Mesenteric fat pad (tissue), 1 donor: ENCODE measurements at places on chromosomes 2 and 18. TPM values are rescaled to one million over a fixed set of nuclear protein-coding genes. Genes with fewer than 3 reads are reported as not detected.

Gene TSPYL6
- total RNA-seq = not detected

Gene RNF25
- 24.0 TPM for total RNA-seq

Gene MAPK4
- not detected for total RNA-seq

Gene INHBB
- total RNA-seq = 54.8 TPM

Gene LYPD6B
- total RNA-seq = not detected

GRCh38 chr2:61670591-61671501 is 132.7 kb upstream of the XPO1 start:
- DNase-seq = no peak

GRCh38 chr2:166084301-166084700 is 43.5 kb downstream of the SCN1A start:
- DNase-seq = no peak

DNA sequence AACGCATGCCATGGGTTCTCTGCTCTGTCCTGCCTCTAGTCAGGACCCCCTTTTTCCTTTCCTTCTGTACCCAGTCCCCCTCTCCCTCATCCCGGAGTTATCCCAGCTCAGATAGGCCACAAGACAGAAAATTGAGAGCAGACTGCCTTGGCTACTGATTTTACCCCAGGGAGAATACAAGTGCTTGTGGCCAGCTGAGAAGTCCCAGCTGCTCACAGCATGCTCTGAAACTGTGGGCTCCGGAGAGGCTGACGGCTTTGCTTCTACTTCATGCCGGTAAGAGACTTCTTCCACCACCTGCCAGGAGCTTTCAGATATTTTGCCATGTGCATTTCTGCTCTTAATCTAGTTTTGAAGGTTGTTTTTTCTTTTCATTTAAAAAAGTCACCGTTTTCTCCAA is 20.0 kb upstream of the SIX2 start:
- no peak for DNase-seq

DNA sequence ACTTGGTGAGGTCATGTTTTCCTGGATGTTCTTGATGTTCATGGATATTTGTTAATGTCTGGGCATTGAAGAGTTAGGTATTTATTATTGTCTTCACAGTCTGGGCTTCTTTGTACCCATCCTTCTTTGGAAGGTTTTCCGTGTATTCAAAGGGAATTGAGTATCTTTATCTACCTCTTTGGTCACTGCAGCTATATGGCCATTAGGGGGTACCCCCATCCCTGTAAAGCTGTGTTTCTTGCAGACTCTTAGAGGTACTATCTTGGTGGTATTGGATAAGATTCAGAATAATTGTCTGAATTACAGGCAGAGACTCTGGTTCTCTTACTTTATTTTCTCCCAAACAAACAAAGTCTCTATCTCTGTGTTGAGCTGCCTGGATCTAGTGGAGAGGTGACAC is 401.6 kb upstream of the FSIP2 start:
- no peak for DNase-seq

GRCh38 chr2:178756843-178757242 is 50.4 kb downstream of the TTN start:
- DNase-seq = no peak

DNA sequence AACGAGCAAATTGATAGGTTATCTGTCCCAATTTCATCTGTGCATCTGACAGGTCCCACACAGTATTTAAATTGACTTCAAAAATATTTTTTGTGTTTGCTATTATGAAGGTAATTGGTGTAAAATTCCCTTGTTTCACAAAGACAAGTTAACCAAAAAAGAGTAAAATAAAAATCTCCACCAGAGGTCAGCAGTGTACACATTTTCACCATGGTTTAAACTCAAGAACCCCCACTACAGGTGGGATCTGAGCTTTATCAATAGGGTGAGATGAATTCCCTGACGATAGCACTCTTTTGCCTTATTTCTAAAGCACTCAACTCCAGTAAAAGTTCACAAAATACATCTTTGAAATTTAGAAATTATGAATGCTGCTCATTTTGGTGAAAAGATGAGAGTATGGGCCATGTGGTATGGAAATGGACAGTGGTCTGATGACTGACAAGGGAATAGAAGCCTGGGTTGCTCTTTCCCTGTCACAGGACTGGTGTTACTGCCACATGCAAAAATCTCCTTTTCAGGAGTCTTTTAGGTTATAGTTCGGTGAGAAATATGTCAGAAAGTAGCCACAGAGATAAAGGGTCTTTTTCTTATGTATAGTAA is 68.0 kb downstream of the SERPINB8 start:
- no peak for DNase-seq

DNA sequence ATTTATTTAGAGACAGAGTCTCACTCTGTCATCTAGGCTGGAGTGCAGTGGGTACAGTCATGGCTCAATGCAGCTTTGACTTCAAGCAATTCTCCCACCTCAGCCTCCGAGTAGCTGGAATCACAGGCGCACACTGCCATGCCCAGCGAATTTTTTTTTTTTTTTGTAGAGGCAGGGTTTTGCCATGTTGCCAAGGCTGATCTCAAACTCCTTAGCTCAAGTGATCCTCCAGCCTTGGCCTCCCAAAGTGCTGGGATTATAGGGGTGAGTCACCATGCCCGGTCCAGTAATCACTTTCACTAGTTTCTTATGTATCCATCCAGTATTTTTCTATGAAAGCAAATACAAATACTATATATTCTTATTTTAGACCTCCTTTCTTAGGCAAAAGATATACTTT is 24.0 kb downstream of the PRKAG3 start:
- DNase-seq = no peak

GRCh38 chr2:140654565-140654964 is 1476.3 kb downstream of the LRP1B start:
- no peak for DNase-seq

DNA sequence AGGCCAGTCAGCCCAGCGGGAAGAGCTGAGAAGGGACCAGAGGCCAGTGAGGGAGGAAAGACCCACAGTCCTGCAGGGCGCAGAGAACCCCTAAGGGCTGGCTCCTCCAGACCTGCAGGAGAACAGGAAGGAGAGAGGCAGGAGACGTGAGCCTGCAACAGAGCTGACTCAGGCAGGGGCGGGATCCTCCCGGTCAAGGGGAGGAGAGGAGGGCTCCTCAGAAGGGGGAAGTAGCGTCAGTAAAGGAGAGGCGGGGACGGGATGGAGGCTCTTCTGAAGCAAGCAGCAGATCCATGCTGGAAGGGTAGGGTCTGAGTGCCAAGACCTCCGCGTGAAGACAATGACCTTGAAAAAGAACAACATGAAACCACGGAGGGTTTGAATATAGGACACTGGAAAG is 50.8 kb downstream of the TRABD2A start:
- DNase-seq = no peak
